ENCODE measurements at places on chromosomes 6 and 20.
A peak's percentile ranks its signal among the peaks of the same experiment; 100 is the strongest.

- DNase-seq: no peak
Measured at GRCh38 chr20:47208534-47209174, 147.8 kb downstream of the ZMYND8 start.

- DNase-seq: peak; percentile 17
Measured at GRCh38 chr6:44667668-44668390, 280.3 kb downstream of the CDC5L start.

DNA sequence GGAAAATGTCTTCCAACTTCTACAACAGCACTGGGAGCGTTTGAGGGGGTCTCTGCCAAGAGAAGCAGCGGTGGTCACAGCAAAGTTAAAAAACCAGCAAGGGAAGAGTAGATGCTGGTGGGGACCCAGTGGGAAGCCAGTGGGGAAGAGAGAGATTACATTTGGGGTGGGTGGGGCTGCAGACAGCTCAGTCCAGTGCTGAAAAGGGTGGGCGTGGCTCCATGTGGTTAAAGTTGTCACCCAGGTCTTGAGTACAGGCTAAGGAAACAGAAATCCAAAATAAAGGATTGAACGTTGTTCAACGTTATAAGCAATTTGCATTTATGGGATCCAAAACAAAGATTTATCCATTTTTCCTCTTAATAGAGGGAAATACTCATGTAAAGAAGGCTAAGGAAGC is 106.3 kb upstream of the LY86 start:
- DNase-seq: no peak

GRCh38 chr6:114085211-114085610 is 114.3 kb upstream of the HDAC2 start:
- DNase-seq: no peak

DNA sequence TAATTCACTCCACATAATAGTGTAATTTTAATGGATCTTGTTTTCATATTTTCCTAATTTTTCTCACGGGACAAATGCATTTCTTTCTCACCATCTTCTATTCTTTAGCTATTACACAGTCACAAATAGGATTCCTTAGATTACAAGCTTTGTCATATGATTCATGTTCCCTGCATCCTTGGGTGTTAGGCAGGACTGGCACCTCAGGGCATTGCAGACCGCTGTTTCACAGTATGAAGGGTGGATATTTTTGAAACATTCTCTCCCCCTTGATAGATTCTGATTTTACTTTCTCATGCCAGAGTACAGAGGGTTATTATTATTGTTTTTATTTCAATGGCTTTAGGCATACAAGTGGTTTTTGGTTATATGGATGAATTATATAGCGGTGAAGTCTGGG is 602.5 kb downstream of the PHF3 start:
- no peak for DNase-seq

GRCh38 chr6:20583444-20583800 is 49.2 kb downstream of the CDKAL1 start:
- DNase-seq: no peak

- no peak for DNase-seq
Measured at GRCh38 chr6:138088326-138088762, 18.9 kb downstream of the PERP start.

DNA sequence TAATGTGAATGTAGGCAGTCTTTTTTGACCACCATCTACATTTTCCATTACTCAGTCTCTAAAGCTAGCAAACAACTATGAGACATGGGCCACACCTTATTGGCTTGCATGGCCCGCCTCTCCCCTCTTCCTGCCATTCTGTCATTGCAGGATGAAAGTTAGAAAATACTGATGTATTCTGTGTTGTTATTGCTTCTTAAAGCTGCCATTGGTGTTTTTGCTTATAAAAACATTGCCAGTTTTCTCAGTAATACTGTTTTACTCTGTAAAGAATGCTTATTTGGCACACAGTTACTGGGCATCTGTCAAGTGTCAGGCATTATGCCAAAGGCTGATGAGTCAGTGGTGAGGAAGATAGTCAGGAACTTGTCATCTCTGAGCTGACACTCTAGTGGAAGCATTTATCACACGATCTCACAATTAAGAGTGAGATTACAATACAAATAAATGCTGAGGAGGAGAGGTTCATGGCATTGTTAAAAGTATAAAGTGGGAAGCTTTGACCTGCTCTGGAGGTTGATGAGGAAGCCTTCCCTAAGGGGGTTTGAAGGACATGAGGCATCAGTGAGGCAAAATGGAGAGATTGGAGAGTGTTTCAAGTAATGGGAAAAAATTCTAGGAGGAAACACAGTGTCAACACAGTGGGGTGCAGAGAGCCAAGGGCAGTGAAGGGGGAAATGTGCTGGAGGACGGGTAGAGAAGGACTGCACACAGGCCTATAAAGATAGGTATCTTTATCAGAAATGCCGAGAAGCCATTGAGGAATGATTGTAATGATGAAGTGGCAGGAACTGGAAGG is 14.7 kb downstream of the KLHL32 start:
- no peak for DNase-seq

DNA sequence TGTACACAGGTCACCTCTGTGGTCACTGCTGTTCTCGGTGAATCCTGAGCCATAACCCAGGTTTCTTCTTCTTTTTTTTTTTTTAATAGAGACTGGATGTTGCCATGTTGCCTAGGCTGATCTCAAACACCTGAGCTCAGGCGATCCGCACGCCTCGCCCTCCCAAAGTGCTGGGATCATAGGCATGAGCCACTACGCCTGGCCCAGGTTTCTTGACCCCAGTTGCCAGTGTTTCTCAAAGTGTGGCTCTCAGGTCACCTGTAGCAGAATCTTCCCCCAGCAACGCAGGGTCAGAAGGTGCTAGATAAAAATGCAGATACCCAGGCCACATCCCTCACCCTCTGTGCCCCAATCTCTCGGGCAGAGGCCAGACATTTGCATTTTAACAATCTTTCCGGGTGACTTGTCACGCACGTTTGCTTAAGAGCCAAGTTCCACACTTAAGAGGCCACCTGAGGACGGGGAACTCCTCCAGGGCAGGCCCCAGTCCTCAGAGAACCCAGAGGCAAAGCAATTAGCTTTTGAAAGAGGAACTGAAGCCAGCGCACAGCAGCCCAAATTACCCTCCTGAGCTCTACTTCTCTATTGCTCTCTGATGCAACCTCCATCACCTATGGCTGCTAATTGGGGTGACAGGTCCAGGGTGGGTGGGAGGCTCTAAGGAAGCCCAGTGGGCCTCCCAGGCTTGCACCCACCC is 81.8 kb downstream of the NFATC2 start:
- no peak for DNase-seq

DNA sequence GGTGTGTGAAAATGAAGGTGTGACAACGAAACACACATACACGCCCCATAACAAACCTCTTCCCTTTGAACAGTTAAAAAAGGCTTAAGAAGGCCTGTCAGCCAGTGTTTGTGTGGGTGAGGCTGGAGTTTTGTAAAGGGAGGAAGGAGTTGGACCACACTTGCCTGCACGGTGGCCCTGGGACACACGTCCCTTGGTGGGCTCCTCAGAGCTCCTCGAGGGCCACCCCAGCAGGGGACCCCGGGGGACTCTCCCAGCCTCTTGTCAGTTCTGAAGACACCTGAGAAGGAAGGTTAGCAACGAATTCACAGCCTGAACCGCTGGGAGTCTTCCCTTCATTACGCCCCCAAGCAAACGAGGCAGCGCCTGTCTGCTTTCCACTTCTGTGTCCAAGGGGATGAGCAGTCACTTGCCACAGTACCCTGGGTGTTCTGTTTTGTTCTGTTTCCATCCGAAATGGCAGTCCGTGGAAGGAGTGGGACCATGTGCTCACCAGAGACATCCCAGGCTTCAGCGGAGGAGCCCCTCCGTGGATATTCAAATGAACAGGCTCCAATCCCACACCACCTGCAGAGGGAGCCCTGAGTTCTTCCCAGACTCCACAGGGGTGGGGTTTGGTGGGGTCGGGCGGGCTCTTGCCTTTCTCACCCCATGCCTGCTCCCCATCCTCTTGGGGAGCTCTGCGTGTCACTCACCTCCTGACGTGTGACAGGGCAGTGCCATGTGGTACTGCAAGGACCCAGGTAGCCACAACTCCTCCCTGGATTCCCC is 68.6 kb downstream of the NRN1 start:
- no peak for DNase-seq

GRCh38 chr6:160767647-160768019 is 65.6 kb downstream of the PLG start:
- no peak for DNase-seq

DNA sequence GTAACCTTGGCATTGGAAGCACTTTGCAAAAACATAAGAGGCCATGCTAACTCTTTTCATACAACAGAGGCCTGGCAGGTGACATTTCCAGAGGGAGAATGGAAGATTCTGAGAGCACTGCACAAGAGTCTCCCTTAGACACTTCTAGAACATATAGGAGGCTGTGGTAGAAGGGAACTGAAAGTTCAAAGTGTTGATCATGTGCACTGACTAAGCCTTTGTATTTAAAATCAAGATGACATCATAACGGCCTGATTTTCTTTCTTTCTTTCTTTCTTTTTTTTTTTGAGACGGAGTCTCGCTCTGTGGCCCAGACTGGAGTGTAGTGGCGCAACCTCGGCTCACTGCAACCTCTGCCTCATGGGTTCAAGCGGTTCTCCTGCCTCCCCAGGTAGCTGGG is 26.8 kb upstream of the DNAAF9 start:
- DNase-seq: no peak

GRCh38 chr20:21609221-21609620 is 95.4 kb upstream of the NKX2-2 start:
- no peak for DNase-seq

- DNase-seq: no peak
Measured at GRCh38 chr6:25564943-25565342, 87.1 kb upstream of the SCGN start.

- peak; percentile 64 for DNase-seq
Measured at GRCh38 chr6:27145731-27146455, 101.6 kb upstream of the PRSS16 start.

- DNase-seq: no peak
Measured at GRCh38 chr6:56852260-56853010, 102.5 kb upstream of the BEND6 start.

- DNase-seq: no peak
Measured at GRCh38 chr6:147278891-147279290, 74.7 kb downstream of the STXBP5 start.

GRCh38 chr6:24440897-24441598 is 38.3 kb downstream of the MRS2 start:
- DNase-seq: no peak

DNA sequence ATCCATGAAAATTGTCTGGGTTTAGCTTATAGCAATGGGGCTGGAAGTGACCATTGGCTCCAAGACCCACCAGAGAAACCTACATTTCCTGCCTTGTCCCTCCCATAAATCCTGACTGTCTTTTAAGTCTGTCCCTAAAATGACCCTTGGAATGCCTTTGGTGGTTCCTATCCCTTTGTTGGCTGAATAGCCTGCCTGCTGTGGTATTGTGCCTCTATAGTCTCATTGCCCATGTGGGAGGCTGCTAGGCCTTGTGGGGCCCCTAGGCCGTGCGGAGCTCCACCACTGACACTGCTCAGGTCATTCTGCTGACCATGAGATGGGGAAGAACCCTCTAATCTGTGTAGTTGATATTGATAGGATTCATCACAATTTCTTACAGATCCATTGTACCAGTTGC is 43.3 kb downstream of the SCP2D1 start:
- no peak for DNase-seq

DNA sequence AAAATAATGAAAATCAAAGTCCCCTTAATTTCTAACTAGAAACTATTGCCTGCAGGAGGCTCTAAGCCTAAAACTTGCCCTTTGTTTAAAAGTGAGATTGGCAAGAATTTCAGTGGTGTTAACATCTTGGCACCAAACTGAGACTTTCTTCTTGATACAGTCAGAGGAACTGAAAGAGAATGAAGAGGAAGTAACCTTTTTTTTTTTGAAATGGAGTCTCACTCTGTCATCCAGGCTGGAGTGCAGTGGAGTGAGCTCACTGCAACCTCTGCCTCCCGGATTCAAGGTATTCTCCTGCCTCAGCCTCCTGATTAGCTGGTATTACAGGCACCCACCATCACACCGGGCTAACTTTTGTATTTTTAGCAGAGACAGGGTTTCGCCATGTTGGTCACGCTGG is 3.6 kb downstream of the DOP1A start:
- DNase-seq: no peak

GRCh38 chr6:112618849-112619248 is 271.7 kb downstream of the RFPL4B start:
- DNase-seq: no peak

DNA sequence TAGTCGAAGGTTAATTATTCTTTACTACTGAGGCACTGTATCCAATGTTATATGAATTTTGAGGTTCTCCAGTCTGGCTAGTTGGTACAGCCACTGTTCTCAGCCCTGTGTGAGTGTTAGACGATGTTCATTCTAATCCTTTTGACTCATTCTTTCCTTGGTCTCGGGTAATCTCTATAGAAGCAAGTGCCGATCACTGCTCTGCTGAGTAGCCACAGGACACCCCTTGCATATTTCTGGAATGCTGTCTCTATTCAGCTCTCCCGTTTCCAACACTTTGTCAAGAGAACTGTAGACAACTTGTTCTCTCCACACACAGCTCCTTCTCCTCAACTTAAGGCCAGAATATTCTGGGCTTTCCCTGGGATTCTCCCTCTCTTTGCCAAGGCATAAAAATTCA is 42.4 kb upstream of the PLCB1 start:
- DNase-seq: no peak

DNA sequence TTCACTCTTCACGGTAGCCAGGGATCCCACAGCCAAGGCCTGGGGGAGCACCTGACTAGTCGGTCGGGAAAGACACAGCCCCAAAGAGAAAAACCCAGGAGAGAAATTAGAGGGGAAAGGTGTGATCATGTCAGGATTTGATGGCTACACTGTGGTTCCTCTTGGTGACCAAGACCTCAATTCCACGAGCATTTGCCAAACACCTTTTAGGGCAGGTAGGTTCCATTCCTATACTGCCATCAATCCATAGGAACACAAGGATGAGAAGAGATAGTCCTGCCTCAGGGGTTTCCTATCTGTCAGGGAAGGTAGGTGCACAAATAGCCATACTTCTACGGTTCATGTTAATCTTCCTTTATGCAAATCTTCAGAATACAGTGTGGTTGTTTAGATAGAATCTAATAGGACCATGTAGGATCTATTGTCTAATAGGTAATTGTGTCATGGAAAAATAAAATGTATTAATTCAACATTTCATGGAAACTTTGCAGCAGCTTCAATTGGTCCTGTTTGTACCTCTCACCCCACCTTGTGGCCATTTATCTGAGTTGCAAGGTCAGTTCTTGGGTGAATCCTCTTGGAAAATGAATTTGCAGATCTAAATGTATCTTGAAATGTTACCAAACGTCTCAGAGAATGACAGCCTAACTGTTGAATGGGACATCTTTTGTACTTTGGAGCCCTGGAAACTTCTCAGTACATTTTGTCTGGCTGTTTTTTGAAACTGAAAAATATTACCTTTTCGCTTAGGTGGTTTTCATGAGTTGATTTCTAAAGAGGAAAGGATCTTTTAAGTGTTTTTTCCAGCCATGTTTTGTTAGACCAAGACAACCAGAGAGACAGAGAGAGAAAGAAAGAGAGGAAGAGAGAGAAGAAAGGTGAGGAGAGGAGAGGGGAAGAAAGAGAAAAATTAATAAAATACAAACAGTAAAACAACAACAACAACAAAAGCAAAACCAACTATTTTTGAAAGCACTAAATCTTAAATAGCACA is 33.7 kb upstream of the IYD start:
- DNase-seq: no peak

- no peak for DNase-seq
Measured at GRCh38 chr6:55617272-55617671, 38.3 kb upstream of the HMGCLL1 start.

Data from T follicular helper cell (primary cell).